ENCODE measurements at places on chromosomes 4 and X. TPM values are rescaled to one million over a fixed set of nuclear protein-coding genes. Genes with fewer than 3 reads are reported as not detected.

- H3K36me3 ChIP-seq, result no peaks in the 10 kb centered on the region
- H3K4me1 ChIP-seq, result peaks cover 4% of the 10 kb centered on the region
- H3K4me3 ChIP-seq, result no peak overlapping the region
- peak; percentile 30 for DNase-seq
- peaks cover 3% of the 10 kb centered on the region for H3K27me3 ChIP-seq
- H3K27ac ChIP-seq, result no peak overlapping the region
Observed at GRCh38 chrX:31036895-31037294, 34.9 kb downstream of the FTHL17 start.

DNA sequence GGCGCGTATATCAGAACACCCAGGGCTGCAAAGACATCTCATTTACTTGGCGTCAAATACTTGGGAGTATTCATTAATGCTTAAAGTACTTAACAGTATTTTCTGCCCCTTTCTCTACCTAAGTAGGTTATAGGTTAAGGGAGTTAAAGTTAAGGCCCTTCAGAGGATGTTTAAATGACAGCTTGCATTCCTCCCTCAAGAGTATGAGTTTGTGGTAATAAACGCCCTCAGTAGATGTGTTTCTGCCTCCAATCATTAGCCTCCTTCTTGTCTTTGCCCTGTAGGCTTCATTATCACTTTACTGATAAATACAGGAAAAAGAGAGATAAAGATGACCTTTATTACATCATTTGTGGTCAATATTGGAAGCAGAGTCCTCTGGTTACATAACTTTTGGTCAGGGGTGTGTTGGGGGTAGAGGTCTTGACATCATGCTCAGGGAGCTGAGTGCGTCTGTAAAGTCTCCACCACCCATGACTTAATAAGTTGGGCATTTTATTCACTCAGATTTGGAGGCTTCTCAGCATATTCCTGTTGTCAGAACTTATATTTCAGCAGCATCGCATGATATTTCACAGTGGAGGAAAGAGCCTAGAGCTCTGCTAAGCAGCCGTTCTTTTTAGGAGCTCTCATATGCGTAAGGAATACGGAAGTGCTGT is 145.9 kb downstream of the CPE start:
- no peak overlapping the region for H3K4me3 ChIP-seq
- H3K4me1 ChIP-seq, result no peaks in the 10 kb centered on the region
- H3K36me3 ChIP-seq, result no peaks in the 10 kb centered on the region
- no peak for DNase-seq

DNA sequence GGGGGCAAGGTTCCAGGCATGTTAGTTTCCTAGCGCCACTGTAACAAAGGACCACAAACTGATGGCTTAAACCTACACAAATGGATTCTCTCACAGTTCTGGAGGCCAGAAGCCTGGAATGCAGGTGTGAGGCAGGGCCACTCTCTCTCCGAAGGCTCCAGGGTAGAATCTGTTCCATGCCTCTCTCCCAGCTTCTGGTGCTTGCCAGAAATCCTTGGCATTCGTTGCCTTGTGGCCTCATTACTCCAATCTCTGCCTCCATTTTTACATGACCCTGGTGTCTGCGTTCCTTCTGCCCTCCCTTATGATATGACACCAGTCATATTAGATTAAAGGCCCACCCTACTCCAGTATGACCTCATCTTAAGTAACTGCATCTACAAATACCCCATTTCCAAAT is 39.6 kb downstream of the CLDN34 start:
- no peaks in the 10 kb centered on the region for H3K36me3 ChIP-seq
- no peak overlapping the region for H3K4me3 ChIP-seq
- no peaks in the 10 kb centered on the region for H3K27me3 ChIP-seq
- no peak overlapping the region for H3K27ac ChIP-seq

DNA sequence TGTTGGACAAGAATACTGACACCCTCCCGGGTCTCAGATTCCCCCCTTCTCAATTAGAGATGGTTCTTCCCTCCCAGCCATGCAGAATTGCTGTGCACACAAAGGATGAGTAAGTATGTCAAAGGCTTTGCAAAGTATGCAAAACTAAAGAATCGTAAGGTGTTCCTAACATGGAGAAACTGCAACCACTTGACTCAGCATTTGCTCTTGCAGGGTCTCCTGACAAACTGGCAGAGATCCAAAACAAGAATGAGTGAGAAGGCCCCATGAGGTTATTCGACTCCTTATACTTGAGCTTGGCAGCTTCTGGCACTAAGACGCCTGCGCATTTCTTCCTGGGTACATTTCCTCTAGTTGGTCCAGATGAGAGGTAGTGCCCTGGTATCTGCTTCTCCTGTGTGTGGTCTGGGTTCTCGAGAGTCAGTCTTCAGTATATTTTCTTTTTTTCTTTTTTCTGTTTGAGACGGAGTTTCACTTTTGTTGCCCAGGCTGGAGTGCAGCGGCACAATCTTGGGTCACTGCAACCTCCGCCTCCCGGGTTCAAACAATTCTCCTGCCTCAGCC is 8.2 kb downstream of the FAM184B start:
- H3K36me3 ChIP-seq, result no peaks in the 10 kb centered on the region
- H3K27me3 ChIP-seq, result no peaks in the 10 kb centered on the region
- H3K4me3 ChIP-seq, result no peak overlapping the region
- no peak overlapping the region for H3K27ac ChIP-seq
- DNase-seq, result no peak
- no peaks in the 10 kb centered on the region for H3K4me1 ChIP-seq

DNA sequence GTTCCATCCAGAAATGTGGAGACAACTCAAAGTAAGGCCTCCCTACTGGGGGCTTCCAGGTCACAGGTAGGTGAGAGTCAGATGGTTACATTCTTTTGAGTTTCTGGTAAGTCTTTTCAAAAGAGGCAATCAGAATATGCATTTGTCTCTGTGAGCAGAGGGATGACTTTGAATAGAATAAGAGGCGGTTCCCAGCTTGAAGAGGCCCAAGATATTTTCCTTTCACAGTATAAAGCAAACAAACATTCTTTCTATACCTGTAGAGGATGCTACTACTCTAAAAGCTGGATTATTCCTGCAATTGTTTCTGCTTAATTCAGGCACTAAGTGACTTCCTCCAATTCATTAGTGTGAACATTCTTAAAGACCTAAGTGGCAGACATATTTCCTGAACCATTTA is 44.4 kb downstream of the DIAPH2 start:
- DNase-seq, result no peak
- H3K27ac ChIP-seq, result no peak overlapping the region
- no peak overlapping the region for H3K4me3 ChIP-seq
- H3K27me3 ChIP-seq, result no peaks in the 10 kb centered on the region
- no peaks in the 10 kb centered on the region for H3K36me3 ChIP-seq

DNA sequence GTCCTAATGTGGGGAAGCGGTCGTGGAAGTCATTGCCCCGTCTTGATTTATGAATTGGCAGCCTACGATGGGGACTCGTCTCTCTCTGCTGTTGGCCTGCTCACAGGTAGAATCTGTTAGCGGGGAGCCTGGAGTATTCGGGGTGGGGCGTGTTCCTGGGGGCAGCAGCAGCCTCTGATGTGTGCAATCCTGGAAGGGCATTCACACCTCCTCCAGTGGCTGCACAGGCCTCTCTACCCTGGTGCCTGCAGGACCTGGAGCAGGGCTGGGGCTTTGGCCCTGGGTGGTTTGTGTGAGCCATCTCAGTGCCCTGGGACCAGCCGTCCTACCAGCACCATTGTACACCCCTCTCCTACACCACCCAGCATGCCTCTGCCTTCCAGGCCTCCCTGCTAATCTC is 340.9 kb downstream of the ARHGAP10 start:
- H3K27ac ChIP-seq, result no peak overlapping the region
- H3K27me3 ChIP-seq, result no peaks in the 10 kb centered on the region
- DNase-seq, result no peak
- H3K36me3 ChIP-seq, result peaks cover 56% of the 10 kb centered on the region
- no peaks in the 10 kb centered on the region for H3K4me1 ChIP-seq

NIPAL1 gene
- 1.8 TPM for total RNA-seq

ZAR1 gene
- not detected for total RNA-seq

CENPVL1 gene
- not detected for total RNA-seq

Measured in activated CD4-positive, alpha-beta T cell treated with anti-CD3 and anti-CD28 coated beads for 36 hours (primary cell).